ENCODE measurements at places on chromosomes 16 and 17.

GRCh38 chr16:31092330-31092729 lies 2.3 kb downstream of the VKORC1 start:
- no peak for DNase-seq

DNA sequence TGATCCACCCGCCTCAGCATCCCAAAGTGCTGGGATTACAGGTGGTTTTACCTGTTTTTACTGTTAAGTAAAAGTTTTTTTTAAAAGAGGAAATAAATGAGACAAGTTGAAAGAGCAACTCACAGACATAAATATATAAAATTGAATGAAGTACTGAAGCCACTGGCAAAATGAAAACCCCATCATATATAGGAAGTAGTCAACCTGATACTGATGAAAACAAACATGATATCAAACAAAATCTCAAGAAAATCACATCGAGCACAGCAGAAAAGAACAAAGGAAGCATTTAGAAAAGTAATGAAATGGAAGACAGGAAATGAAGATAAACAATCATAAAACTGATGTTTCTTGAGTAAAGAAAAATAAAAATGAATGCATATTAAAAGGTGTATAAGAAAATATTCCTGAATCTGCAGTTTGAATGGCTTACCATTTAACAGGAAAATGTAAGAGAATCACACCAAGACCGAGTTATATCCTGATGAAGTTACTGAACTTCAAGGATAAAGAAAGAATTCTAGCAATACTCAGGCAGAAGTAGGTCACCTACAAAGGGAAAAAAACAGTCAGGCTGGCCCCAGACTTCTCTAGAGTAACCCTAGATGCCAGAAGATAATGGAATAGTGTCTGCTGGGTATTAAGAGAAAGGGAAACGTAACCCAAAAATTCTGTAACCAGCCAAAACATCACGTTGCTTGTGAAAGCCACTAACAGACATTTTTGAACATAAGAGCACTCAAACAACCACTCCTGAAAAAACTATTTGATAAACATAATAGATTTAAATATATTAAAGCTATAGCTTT lies 31.5 kb downstream of the UBE2G1 start:
- no peak for DNase-seq

GRCh38 chr17:17795296-17795695 lies 41.5 kb downstream of the SREBF1 start:
- no peak for DNase-seq

GRCh38 chr16:84593825-84594724 lies 23.8 kb downstream of the COTL1 start:
- DNase-seq = no peak

DNA sequence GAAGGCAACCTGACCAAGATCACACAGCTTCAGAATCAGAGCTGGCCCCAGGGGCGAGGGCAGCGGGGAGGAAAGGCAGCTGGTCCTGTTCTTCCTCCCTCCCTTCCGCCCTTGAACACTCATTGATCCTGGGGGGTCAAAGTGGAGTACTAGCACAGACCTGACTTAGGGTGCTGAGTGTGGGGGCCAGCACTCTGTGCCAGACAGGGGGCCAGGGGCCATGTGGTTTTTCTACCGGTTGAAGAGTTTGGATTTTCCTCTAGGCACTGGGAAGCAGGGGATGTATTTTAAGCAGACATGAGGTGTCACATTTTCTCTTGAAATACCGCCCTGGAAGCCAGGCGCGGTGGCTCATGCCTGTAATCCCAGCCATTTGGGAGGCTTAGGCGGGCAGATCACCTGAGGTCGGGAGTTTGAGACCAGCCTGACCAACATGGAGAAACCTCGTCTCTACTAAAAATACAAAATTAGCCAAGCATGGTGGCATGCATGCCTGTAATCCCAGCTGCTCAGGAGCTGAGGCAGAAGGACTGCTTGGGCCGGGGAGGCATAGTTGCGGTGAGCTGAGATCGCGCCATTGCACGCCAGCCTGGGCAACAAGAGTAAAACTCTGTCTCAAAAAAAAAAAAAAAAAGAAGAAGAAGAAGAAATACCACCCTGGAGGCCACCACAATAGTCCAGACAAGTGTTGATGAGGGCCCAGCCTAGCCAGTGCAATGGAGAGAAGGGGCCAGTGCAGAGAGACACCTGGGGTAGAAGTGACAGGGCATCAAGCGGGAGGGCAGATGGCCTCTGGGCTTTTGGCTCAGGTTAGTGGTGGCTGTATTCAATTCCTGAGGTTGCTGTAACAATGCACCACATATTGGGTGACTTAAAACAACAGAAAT lies 15.3 kb downstream of the OSBPL7 start:
- DNase-seq = no peak

DNA sequence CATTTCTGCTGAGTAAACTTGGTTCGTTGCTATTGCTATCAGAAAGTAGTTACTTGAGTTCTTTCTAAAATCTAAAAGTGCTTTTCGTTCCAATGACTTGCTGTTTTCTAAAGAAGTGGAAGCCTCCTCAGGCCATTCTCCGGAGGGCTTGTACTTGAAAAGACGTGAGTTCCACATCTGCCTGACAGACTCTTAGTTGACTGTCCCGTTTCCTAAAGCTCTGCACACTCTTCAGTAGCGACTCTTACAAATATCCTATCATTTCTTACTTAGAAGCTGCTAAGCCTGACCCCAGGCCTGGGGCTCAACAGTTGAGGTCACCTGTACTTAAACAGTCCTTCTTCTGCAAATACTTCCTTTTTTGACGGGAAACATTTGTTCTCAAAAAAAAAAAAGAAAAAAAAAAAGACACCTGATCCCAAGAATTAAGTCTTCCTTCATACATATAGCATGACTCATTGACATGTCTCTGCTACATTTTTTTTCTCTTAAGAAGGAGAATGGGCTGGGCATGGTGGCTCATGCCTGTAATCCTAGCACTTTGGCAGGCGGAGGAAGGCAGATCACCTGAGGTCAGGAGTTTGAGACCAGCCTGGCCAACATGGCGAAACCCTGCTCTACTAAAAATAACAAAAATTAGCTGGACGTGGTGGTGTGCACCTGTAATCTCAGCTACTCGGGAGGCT lies 61.5 kb downstream of the DHRS7C start:
- DNase-seq = no peak

GRCh38 chr17:74432424-74432690 lies 469 bp downstream of the GPRC5C start:
- no peak for DNase-seq
